ENCODE measurements at places on chromosomes 12 and 14. TPM values are rescaled to one million over a fixed set of nuclear protein-coding genes. Genes with fewer than 3 reads are reported as not detected.

Gene CLEC1B
- not detected for total RNA-seq

Gene AQP2
- total RNA-seq: not detected

Gene CD4
- total RNA-seq: 224 TPM

Gene MYF5
- total RNA-seq: not detected

Gene KERA
- total RNA-seq: not detected

Gene TCL1A
- not detected for total RNA-seq

Gene PLBD2
- total RNA-seq: 10.5 TPM

Gene HRK
- not detected for total RNA-seq

Measured in activated naive CD4-positive, alpha-beta T cell treated with anti-CD3 and anti-CD28 coated beads, Interleukin-2, amount 10 ng/mL, durations not matched to agents 5 hours and 36 hours (primary cell).